ENCODE measurements at places on chromosomes 2 and 18.

DNA sequence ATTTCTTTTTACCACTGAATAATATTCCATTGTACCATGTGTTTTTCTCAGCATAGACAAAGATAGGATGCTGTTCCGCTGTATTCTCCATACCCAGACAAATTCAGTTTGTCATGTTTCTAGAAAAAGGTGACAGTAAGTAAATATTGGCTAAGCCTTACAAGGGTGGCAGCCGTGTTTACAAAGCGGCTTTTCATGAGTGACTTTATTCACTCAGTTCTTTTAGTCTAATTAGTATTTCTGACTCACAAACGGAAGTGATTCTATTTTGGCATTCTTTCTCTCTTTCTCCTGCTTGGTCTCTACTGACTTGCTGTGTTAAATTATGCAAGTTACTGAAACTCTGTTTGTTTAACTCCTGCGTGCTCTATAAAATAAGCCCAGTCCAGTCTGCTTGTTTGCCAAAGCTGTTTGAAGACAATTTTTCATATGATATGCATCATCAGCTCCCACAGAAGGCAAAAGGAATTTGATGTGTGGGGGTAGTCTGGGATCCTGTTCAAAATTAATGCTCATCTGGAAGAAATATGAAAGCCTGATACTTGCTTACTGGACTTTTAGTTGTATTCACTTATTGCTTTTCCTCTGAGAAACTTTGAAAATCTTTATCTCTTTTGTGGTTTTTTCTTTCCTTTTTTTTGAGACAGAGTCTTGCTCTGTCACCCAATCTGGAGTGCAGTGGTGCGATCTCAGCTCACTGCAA is 2.3 kb upstream of the PLEKHH2 start:
- no peak for DNase-seq

DNA sequence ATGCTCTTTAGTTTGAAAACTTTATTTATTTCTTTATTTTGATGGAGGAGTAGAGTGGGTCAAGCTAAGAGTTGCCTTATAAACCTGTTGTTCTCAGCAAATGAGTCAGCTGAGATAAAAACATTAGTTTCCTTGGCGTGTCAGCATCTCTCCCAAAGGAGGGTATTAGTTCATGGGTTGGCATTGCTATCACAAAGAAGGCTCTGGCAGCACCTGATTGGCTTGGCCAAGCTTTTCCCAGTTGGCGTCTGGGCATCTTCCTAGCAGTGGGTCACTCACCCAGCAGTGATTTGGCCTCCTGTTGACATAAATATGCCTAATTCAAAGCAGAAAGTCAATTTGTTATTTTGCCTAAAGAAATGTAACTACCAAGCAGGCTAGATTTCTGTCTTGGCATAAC is 200.7 kb upstream of the TNP1 start:
- DNase-seq, result no peak

- DNase-seq, result peak; percentile 51
These were observed 30.1 kb upstream of the EML4 start for GRCh38 chr2:42139101-42139500.

DNA sequence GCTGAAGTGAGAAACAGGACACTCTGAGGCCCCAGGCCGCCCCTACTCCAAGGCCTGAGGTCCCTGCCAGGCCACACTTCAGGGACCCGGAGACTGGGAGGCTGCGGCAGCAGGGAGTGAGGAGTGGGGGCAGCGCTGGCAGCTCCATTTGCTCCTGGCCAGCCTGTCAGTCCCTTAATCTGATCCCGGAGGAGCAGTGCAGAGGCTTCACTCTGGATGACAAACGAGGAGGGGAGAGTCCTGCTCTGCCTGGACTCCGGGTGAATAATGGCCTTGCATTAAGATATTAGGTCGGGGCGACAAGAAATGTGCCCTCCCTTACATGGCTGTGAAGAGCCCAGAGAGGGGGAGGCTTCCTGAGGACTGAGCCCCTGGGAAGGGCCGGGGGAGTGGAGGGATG is 14.3 kb upstream of the PRSS56 start:
- DNase-seq, result no peak

DNA sequence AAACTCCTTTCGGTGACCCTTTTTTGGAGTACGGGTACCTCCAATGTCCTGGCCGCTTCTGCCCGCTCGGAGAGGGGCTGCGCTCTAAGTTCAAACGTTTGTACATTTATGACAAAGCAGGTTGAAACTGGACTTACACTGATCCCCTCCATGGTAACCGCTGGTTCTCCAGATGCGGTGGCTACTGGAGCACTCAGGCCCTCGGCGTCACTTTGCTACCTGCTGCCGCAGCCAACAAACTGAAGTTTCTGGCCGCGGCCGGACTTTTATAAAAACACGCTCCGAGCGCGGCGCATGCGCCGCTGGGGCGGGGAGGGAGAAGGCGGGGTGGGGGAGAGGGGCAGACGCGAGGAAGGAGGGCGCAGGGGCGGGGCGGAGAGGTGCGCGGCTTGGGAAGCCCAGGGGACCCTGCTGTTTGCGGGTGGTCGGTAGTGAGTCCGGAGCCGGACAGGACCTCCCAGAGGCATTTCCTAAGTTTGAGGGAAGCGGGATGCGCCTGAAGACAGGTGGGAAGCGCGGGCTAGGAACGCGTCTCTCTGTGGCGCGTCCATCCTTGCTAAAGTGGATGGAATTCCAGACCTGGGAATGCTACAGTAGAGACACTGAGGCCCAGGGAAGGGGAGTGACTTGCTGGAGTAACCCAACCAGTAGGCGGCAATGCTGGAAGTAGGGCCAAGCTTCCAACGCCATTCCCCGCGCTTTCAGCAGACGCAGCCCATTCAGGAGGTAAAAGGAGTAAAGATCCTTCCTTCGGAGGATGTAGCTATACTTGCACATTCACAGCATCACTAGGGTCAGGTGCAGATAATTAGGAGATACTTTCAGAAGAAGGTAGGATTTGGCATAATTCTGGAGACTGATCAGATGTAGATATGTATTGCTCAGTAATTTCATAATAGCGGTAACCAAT is at the start of gene CXCR4:
Gene CXCR4 (minus strand): TSS at position 241 of the 910 bp plus-strand sequence. CDS start 89 bp downstream, at position 152.
- DNase-seq, result no peak

DNA sequence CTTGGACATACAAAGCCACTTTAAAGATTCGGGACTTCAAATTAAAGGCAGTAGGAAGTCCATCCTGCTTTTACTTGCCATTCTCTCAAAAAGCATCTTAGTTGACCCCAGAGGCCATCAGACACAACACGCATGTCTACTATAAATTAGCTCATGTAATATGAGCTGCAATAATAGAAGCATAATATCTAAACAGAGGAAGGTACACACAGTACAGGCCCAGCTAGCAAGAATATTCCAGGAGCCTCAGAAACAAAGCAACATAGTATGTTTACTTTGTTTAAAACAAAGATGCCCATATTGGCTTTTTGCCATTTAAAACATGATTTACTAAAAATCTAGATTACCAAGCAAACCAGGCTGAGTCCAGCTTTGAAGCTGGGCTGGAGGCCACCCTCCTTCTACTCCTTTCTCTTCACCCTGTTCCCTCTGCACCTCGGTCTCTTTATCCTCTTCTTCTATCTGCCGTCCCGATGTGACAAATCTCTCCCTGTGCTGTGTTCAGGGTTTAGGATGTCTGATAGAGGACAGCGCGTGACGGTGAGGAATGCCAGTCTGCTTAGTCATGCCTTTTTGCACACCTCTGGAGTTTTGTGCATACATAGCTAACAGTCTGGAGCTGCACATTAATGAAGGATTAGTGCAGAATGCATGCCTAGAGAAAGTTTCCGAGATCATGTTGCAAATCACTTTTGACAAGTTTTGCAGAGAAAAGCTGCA is 28.2 kb downstream of the DTNA start:
- no peak for DNase-seq

- no peak for DNase-seq
These were observed 361.2 kb upstream of the GALNT5 start for GRCh38 chr2:156896294-156896693.

- DNase-seq, result no peak
These were observed 370 bp upstream of the EFEMP1 start for GRCh38 chr2:55923982-55924321.

Measured in osteocyte (in vitro differentiated cells).